ENCODE measurements at places on chromosomes 5 and 9.

DNA sequence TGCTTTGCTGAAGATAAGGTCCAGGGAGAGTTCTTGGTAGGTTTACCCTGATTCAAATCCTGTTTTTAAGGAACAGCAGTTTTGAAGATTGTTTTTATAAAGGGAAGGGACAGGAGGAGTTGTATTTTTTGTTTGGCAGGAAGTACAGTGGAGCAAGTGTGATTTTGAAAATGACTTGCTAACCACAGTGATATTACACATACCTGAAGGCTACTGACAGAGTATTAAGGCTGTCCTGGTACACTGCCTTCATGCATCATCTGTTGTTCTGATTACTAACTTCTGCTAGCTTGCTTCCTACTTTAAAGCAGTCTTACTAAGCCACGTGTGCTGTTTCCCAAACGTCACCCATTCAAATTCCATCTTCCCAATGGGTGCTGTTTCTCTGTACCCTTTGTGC is 559.5 kb upstream of the SGCD start:
- no peak for DNase-seq

- no peak for DNase-seq
These were observed 474.0 kb upstream of the ACTBL2 start for GRCh38 chr5:57956636-57957035.

DNA sequence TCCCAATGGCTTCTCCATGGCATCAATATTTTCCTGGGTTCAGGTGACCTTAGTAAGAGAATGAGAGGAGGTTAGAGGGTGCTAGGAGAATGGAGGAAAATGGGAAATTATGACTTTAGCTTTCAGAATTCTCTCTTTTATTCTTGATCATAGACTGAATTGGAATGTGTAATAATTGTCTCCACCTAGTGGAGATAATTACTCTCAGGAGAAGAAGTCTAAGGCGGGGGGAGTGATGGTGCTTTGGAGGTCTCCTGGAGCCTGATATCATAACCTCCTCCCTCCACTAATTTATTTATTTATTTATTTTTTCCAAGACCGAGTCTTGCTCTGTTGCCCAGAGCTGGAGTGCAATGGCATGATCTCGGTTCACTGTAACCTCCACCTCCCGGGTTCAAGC is 221.3 kb downstream of the GRIA1 start:
- DNase-seq: no peak

- DNase-seq: no peak
These were observed 121.0 kb upstream of the RETREG1 start for GRCh38 chr5:16737620-16738364.

- DNase-seq: no peak
These were observed 157.1 kb downstream of the PARP8 start for GRCh38 chr5:50823568-50823967.

- no peak for DNase-seq
These were observed 269.3 kb downstream of the DMRT2 start for GRCh38 chr9:1319436-1319835.

GRCh38 chr9:29211580-29212396 is 1638.5 kb upstream of the C9orf72 start:
- no peak for DNase-seq

DNA sequence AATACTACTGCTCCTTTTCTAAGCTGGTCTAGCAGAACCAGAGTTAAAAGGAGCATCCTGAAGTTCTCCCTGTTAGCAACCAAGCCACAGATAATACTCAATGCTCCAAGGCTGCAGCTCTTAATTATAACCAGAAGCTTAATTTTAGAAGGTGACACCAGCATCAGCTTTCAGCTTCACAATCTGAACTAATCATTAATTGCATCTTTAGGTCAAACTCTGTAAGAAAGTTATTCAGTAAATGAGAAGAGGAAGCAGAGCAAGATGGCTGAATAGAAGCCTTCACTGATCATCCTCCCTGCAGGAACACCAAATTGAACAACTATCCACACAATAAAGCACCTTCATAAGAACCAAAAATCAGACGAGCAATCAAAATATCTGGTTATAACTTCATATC is 38.5 kb downstream of the APBA1 start:
- DNase-seq: no peak

GRCh38 chr5:142531977-142532780 is 153.7 kb downstream of the FGF1 start:
- no peak for DNase-seq

GRCh38 chr5:32136342-32136741 is 37.8 kb downstream of the GOLPH3 start:
- DNase-seq: no peak

- no peak for DNase-seq
These were observed 58.5 kb downstream of the PPIC start for GRCh38 chr5:122978068-122978467.

DNA sequence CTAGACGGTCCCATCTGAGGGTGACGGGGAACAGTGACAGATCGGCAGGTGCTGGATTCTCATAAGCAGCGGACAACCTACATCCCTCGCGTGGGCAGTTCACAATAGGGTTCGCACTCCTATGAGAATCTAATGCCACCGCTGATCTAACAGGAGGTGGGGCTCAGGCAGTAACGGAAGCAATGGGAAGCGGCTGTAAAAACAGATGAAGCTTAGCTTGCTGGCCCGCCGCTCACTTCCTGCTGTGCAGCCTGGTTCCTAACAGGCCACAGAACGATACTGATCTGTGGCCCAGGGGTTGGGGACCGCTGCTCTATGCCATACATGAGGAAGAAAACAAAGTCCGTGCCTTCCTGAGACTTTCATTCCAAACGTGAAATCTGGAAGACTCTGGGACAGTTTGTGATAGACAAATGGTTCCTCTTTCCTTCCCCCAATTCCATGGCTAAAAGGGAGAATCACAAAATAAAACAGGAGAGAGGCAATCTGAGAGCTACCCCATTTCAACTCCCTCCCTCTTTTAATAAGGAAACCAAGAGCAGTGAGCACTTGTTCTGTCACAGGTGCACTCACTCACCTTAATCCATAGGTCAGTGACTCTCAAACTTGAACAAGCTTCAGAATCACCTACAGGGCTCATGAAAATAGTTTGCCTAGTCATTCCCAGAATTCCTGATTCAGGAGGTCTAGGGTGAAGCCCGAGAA is 12.1 kb downstream of the PDCL start:
- peak; percentile 7 for DNase-seq

DNA sequence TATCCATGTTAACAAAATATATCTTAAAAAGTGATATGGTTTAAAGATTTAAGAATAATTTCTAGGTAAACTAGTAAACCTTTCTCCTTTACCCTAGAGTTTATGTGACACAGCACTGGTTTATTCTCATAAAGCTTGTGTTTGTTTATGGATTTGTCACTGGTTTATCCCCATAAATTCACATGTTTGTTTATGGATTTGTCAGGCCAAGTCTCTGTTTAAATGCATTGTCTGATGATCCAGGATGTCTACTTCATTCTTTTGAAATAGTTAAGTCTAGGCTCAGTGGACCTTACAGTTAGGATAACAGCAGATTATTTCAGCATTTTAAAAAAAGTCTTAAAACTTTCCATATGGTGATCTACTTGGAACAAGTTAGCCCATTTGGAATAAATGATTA is 334.0 kb downstream of the ARRDC3 start:
- DNase-seq: no peak

DNA sequence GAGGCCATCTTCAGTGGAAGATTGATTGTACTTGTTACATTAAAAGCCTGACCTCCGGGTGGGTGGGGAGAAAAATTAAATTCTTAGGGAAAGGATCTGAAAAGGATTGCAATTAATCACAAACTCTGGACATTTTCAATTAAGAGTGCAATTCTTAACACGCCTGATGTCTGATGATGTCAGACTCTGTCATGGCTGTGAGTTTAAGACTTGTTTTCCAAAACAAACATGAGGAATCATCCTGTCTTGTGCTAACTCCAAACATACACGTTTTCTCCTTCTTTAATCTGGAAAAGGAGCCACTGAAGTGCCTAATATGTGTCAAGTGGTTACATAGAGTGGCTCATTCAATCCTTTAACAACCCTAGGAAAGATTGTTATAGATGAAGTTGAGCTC is 60.4 kb upstream of the SMIM23 start:
- no peak for DNase-seq

DNA sequence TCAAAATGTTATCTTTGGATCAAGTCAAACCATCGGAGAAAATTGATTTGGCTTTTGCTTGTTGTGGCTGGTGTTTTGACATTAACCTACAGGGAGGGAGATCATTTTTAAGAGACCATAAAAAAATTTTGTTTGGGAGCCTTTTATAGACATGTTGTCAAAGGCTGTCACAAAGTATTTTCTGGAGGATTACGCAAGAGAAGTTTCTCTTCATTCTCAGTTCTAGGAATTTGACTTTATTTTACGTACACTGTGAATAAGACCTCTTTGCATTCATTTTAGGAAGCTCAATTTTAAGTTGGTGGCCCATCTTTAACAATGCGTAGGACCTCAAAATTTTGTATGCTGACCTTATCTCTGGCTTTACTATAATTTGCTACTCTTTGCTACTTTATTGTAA is 50.2 kb upstream of the SLC44A1 start:
- DNase-seq: no peak

DNA sequence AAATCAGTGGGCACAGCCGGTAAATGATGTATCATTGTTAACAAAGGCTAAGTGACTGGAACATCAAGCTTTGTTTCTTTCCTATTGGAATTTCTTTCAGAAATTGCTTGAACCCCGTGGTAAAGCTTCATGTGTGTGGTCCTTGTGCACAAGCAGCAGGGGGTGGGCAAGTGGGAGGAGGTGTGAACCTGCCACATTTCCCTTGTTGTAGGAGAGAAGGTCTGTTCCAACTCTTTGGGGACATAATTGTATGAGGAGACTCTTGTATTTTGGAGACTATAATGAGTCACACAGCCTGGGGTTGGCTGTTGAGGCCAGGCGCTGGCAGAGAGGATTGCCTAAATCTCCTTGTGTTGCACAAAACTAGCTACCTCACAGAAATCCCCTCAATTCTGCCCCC is 620.5 kb downstream of the IRX1 start:
- no peak for DNase-seq

DNA sequence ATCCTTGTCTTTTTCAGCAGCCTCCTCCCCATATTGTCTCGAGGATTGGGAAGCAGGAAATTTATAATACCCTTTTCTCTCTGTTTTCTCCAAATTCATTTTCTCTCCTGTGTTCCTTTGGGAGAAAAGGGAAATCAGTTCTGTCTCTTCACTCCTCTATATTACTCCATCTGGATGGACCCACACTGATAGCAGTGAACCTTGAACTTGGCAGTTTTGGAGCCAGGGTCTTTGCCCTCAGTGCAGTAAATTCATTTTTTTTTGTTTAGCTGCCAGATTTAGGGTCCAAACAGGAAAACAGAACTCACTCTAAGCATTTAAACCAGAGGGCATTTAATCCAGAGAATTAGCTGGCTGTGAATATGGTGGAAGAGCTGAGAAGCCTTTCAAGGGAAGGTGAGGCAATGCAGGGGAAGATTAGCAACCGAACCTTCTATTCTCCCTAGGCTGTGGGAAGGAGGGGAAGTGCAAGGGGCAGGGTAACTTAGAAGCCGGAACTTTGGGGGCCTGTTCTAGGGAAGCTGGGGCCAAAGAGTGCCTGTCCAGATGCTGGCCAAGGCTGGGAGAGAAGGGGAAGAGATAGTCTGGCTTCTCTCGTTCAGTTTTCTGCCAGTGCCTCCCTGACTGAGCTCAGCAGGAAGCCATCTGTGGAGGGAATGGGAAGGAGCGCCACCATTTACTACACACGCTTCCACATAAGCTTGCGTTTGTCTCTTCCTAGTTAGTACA is 16.3 kb upstream of the NPR2 start:
- DNase-seq: no peak

GRCh38 chr9:103661663-103662062 is 432.4 kb upstream of the SMC2 start:
- DNase-seq: no peak

DNA sequence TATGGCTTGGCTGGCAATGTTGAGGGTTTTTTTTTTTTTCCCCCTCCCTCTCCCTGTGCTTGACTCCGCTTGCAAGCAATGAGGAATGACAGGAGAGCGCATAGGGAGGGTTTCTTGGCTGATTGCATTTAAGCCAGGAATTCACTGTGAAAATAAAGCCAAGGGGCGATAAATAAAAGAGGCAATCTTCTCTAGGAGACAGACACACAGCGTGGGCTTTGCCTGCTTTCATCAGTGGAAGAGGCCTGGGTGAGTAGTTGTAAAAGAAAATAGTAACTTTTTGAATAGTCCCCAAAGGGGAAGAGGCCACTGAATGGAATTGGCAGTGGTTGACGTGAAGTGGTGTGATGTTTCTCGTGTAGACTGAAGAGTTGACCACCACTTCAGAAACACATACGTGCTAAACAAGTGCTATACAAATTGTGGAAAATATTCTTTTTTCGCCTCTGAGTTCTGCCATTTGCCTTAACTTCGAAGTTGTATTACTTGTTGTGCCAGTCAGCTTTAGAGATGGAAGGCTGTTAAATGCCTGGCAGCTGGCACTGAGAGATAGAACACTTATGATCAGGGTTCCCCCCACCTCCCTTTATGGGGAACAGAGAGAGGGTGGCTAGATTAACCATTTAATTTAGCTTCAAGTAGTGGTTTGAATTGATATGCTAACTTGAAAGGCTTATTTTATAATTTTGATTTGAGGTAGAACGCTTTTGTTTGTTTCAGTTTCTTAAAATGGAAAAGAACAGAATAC is 3.0 kb downstream of the ZSWIM6 start:
- no peak for DNase-seq

DNA sequence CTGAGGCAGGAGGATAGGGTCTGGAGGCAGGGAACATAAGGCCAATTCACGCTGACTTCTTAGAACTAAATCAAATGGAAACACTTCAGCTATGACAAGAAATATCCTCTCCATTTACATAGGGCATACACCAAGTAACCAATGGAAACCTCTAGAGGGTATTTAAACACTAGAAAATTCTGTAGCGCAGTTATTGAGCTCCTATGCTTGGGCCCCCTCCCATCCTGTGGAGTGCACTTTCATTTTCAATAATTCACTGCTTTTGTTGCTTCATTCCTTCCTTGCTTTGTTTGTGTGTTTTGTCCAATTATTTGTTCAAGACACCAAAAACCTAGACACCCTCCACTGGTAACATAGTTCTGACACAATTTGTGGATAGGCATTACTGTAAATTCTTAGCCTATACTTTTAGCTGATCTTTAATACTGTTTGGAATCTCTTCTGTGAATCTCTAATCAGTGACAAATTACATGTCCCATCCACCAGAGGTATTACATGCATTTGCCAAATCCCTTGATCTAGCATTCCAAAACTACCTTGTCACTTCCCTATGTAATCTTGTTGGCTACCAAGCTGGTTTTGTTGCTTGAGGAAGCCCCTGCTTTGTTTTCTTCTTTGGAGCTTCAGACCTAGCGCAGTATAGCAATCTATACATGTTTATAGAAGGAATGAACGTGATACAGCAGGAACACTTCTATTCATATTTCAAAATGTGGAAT is 61.6 kb downstream of the ST8SIA4 start:
- DNase-seq: no peak

DNA sequence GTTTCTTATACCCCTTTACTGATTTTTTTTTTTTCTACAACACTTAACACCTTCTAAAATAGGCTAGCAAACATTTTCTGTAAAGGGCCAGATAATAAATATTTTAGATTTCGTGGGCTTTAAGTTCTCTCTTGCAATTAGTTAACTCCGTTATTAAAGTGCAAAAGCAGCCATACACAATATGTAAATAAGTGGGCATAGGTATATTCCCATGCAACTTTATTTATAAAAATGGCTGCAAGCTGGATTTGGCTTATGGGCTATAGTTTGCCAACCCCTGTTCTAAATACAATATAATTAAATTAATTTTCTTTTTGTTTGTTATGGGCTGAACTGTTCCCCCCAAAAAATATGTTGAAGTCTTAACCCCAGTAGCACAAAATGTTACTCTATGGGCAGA is 10.8 kb downstream of the IL6ST start:
- DNase-seq: no peak
